ENCODE measurements at places on chromosomes 2 and 18.

- DNase-seq, result no peak
- no peaks in the 10 kb centered on the region for H3K27me3 ChIP-seq
- H3K4me1 ChIP-seq, result no peaks in the 10 kb centered on the region
- H3K36me3 ChIP-seq, result peaks cover 3% of the 10 kb centered on the region
- H3K27ac ChIP-seq, result no peak overlapping the region
- H3K4me3 ChIP-seq, result no peak overlapping the region
Observed at GRCh38 chr2:10591207-10591606, 98.6 kb downstream of the NOL10 start.

DNA sequence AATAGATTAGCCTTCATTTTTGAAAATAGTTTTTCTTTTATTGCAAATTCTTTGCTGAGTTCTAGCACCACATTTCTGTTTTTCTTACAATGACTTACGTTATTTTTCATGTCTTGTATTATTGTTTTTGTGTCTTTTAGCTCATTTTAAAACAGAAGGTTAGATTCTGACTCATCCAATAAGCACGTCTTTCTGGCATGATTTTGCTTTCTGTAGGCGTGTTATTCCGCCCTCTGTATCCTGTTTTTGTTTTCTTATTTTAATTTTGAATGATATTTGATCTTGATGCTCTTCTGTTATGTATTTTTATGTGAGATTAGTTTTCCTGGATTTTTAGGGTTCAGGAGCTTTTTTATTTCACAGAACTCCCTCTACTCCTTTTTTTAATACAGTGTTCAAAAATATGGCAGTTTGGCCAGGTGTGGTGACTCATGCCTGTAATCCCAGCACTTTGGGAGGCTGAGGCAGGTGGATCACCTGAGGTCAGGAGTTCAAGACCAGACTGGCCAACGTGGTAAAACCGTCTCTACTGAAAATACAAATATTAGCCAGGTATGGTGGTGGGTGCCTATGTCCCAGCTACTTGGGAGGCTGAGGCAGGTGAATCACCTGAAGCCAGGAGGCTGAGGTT, 145.0 kb downstream of the CLIP4 start:
- no peaks in the 10 kb centered on the region for H3K4me1 ChIP-seq
- no peaks in the 10 kb centered on the region for H3K27me3 ChIP-seq
- H3K27ac ChIP-seq, result no peak overlapping the region
- H3K4me3 ChIP-seq, result no peak overlapping the region
- H3K36me3 ChIP-seq, result no peaks in the 10 kb centered on the region

DNA sequence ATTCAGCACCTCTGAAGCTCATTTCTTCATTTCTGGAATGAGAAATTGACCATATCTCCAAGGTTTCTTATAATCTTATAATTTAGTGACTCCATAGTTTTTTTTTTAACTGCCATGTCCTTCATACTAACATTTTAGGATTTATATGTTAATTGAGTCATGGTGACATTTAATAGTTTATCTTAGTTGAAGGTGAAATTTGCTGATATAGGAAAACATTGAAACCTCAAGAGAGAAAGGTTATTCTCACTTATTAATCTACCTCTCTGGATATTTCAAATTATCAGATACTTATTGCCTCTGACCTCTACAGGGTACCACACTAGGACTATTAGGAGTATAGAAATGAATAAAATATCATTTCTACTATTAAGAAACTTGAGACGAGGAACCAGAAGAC, 499.0 kb downstream of the NUP35 start:
- no peak for DNase-seq
- H3K4me1 ChIP-seq, result no peaks in the 10 kb centered on the region
- no peak overlapping the region for H3K27ac ChIP-seq

DNA sequence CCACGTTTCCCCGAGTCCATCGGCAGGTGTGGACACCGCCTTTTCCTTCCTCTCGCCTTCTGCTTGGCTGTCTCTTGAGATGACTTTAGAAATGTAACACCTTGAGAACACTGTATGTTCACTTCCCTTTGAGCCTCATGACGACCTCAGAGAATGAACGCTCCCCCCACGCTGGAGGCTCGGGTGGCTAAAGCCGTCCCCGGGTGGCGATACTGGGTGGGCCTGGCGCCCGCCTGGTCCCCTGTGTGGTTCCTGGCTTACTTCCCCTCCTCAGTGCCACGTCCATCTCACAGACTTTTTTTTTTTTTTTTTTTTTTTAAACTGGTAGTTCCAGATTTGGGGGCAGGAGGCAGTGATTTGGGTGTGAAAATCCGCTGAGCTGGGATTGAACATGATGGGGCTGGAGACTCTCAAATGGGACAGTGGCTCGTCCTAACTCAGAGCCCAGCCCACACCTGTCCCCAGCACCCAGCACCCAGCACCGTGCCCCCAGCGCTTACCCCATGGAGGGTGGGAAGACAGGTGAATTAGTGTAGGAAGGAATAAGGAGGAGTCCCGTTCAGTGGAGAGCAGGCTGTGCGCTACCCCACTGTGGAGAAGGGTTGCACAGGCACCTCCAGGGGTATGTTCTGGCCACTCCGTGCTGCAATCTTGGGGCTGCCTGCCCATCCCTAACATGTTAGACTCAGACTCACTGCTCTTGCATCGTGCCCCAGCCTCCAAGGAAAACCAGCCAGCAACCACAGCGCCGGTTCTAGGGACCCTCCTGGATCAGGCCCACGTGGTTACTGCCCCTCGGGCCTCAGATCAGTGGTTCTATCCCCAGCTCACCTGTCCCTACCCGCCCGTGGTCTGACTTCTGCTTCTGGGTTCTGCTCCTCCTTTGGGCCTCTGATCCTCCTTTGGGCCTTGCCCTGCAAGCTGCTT, 174.0 kb downstream of the ASB1 start:
- no peak for DNase-seq
- H3K27ac ChIP-seq, result no peak overlapping the region
- no peaks in the 10 kb centered on the region for H3K27me3 ChIP-seq
- H3K4me3 ChIP-seq, result no peak overlapping the region
- peaks cover 24% of the 10 kb centered on the region for H3K4me1 ChIP-seq

All from body of pancreas (tissue), 4 donors.